ENCODE measurements at places on chromosomes 4 and X.

DNA sequence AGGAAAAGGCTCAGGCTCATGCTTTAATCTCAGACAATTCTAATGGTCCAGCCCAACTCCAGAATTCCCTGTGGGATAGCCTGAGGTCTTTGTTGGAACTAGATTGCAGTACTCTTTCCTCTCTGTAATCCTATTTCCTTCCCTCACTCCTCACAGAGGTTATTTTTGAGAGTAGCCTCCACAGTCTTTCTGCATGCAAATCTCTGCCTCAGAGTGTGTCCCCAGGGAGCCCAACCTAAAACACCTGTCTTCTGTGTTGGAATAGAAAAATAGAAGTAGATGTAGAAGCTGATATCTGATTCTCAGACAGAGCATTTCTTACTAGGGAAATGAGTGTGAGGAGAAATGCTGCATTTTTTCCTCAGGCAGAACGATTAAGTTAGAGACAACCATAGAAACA is 915.5 kb upstream of the EPHA5 start:
- no peak for DNase-seq

DNA sequence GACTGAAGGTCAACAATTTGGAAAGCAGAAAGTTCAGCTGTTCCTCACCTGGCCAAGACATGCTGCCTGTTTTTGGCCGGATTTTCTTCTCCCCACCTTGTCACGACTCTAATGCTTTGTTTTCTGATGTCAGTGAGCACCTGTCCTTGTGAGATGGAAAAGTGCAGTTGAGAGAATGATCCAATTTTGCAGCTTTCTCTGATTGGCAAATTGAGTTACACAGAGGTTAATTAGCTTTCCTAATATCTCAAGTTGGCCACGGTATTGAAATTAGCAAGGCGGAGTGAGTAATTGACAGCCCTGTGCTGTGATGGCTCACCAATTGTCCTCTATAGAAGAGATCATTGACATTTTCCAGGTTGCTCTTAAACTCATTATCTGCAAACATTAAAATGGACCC is 126.8 kb upstream of the VCX3A start:
- DNase-seq, result no peak

GRCh38 chr4:84937381-84937977 is 29.0 kb downstream of the WDFY3 start:
- no peak for DNase-seq

- no peak for DNase-seq
Measured at GRCh38 chr4:185712350-185713024, 99.5 kb downstream of the SORBS2 start.
